ENCODE measurements at places on chromosomes 16 and 17. TPM values are rescaled to one million over a fixed set of nuclear protein-coding genes. Genes with fewer than 3 reads are reported as not detected.
A peak's percentile ranks its signal among the peaks of the same experiment; 100 is the strongest.

GRCh38 chr17:63398680-63399079 lies 47.4 kb downstream of the CYB561 start:
- H3K4me1 ChIP-seq, result peaks cover 31% of the 10 kb centered on the region
- H3K27ac ChIP-seq, result peak overlapping the region; percentile 65
- peaks cover 38% of the 10 kb centered on the region for H3K36me3 ChIP-seq
- no peak overlapping the region for H3K4me3 ChIP-seq
- no peak for DNase-seq

DNA sequence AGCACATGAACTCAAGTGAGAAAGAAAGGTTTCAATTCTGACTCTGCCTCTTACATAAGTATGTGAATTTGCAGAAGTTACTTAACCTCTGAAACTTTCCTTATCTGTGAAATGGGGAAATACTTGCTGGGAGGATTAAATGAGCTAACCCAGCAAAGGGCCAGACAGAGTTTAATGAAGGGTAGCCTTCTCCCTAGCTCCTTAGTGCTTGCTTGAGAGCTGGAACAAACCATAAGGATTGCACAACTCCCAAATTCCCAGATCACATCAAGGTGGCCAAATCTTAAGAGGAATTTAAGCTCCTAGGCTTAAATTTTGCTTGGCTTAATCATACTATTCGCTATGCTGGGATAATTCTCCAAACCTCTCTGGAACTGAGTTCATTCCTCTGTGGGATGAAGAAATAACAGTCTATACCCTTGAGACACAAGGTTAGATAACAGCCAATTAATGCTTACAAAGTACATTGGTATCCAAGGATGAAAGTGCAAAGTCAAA lies 11.8 kb upstream of the WSB1 start:
- peak; percentile 19 for DNase-seq
- H3K4me3 ChIP-seq, result no peak overlapping the region
- H3K36me3 ChIP-seq, result no peaks in the 10 kb centered on the region

DNA sequence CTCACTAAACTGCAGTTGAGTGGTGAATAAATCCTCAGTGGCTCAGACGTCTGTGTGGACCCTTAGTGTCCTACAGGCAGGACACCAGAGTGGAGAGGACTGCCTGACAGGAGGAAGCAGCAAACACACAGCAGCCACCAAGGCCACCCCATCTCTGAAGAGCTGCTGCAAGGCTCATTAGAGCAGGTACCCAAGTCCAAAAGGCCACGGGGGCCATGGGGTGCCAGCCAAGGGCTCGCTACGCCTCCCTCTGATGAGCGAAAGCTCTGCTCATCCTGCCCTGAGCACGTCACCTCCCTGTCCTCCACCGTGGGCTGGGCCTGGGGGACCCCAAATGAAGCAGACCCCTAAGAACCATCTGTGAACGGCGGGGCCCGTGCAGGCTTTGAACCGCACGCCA lies 70.1 kb upstream of the DOC2B start:
- peaks cover 2% of the 10 kb centered on the region for H3K4me1 ChIP-seq
- no peak overlapping the region for H3K4me3 ChIP-seq
- no peaks in the 10 kb centered on the region for H3K36me3 ChIP-seq
- H3K27me3 ChIP-seq, result no peaks in the 10 kb centered on the region
- no peak for DNase-seq

DNA sequence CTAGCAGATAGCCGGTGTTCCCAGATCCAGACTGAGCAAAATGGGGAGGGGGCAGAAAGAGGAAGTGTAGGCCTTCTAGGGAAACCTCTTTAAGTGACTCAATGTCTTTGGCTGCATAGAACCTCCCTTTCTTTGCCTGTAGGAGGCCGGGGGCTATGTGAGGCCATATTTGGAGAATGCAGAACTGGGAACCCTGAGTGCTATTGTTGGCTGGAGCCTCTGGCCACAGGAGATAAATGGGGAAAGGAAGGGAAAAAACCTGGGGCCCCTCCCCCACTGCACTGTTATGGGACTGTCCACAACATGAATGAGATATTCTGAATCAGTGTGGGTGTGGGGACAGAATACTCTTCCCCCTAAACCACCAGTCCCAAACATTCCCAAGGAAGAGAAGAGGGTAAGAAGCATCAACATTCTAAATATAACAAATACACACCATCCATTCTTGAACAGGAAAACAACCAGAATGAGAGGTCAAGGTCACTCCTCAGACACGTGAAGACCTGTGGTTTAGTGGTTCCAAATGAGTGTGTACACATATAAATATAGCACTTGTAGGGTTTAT lies 2.4 kb downstream of the VPS25 start:
- H3K4me3 ChIP-seq, result no peak overlapping the region
- H3K36me3 ChIP-seq, result peaks cover 48% of the 10 kb centered on the region
- H3K27me3 ChIP-seq, result peaks cover 12% of the 10 kb centered on the region
- peaks cover 16% of the 10 kb centered on the region for H3K4me1 ChIP-seq
- H3K27ac ChIP-seq, result no peak overlapping the region

- no peaks in the 10 kb centered on the region for H3K36me3 ChIP-seq
- no peak for DNase-seq
- no peak overlapping the region for H3K4me3 ChIP-seq
- no peaks in the 10 kb centered on the region for H3K4me1 ChIP-seq
- no peak overlapping the region for H3K27ac ChIP-seq
Measured at GRCh38 chr16:55372792-55373488, 48.9 kb downstream of the IRX6 start.

- no peaks in the 10 kb centered on the region for H3K36me3 ChIP-seq
- H3K4me1 ChIP-seq, result no peaks in the 10 kb centered on the region
- no peak overlapping the region for H3K27ac ChIP-seq
- peaks cover 4% of the 10 kb centered on the region for H3K27me3 ChIP-seq
- H3K4me3 ChIP-seq, result no peak overlapping the region
Measured at GRCh38 chr16:84423416-84423837, 55.1 kb downstream of the ATP2C2 start.

GRCh38 chr16:19923396-19923795 lies 38.7 kb upstream of the GPRC5B start:
- no peaks in the 10 kb centered on the region for H3K4me1 ChIP-seq
- DNase-seq, result no peak
- no peaks in the 10 kb centered on the region for H3K36me3 ChIP-seq
- H3K27ac ChIP-seq, result no peak overlapping the region
- H3K4me3 ChIP-seq, result no peak overlapping the region
- no peaks in the 10 kb centered on the region for H3K27me3 ChIP-seq

- no peak overlapping the region for H3K27ac ChIP-seq
- no peaks in the 10 kb centered on the region for H3K4me1 ChIP-seq
- DNase-seq, result no peak
- H3K4me3 ChIP-seq, result no peak overlapping the region
- H3K27me3 ChIP-seq, result no peaks in the 10 kb centered on the region
- H3K36me3 ChIP-seq, result peaks cover 68% of the 10 kb centered on the region
Measured at GRCh38 chr16:84765616-84766580, 53.9 kb upstream of the CRISPLD2 start.

- peaks cover 77% of the 10 kb centered on the region for H3K27me3 ChIP-seq
- no peak for DNase-seq
- no peak overlapping the region for H3K4me3 ChIP-seq
- H3K36me3 ChIP-seq, result no peaks in the 10 kb centered on the region
- H3K4me1 ChIP-seq, result peaks cover 28% of the 10 kb centered on the region
Measured at GRCh38 chr16:85754413-85754812, 3.5 kb upstream of the C16orf74 start.

DNA sequence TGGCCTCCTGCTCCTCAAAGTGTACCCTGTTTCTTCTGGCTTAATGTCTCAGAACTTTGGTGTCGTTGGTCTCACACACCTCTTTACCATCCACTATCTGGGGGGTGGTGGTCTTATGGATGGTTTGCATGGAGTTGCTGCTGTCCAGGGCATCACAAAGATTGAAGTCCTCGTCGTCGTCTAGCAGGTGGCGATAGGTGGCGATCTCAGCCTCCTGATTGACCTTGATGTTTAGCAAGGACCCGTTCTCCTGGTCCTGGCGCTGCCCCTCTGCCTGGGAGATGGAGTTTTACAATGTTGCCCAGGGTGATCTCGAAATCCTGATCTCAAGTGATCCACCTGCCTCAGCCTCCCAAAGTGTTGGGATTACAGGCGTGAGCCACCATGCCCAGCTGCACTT lies 31.1 kb upstream of the HELZ start:
- no peaks in the 10 kb centered on the region for H3K36me3 ChIP-seq
- no peak for DNase-seq
- H3K27me3 ChIP-seq, result no peaks in the 10 kb centered on the region
- H3K4me3 ChIP-seq, result no peak overlapping the region

Gene TRAPPC1
- 105 TPM for polyA plus RNA-seq

Gene SRL
- 639 TPM for polyA plus RNA-seq

Gene PLLP
- polyA plus RNA-seq, result 2.3 TPM

Gene TMEM235
- not detected for polyA plus RNA-seq

Gene TOX3
- polyA plus RNA-seq, result 2.2 TPM

Gene CSH2
- 2.7 TPM for polyA plus RNA-seq

Gene ZNF750
- 4.8 TPM for polyA plus RNA-seq

Gene GSG1L
- polyA plus RNA-seq, result 3.1 TPM
